RPMI8226 (cell line): ENCODE measurements at places on chromosomes 6 and 20.

DNA sequence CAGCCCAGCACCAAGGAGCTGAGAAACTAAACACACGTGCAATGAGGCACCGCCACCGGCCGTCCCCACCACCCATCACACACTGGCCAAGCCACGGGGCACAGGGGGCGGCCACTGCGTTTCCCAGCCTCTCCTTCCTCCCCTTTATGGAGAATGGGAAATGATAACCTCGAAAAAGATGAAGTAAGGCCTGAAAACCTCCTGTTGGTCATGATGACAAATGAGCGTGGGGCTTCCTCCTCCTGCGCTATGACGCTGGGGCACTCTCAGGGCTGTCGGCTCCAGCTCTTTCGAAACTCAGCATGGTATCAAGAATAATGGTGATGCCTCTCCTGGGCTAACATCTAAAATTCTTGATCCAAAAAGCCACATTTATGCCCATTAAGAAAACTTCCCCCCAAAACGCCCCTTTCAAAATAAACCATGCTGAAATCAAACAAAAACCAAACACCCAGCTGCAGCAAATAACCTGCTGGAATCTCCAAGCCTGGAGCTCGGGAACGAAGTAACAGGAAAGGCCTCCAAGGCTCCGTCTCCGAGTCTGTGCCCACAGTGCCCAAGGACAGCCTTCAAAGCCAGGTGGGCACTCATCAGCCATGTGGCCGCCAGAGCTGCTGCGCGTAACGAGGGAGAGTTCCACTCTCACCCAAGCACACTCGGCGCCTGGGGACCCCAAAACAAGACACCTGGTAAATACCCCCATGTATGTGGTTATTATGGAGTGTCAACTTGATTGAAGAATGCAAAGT is 50.0 kb downstream of the TAF4 start:
- no peak for DNase-seq

- DNase-seq, result no peak
Observed at GRCh38 chr6:35017411-35018181, 123.5 kb downstream of the TCP11 start.

- no peak for DNase-seq
Observed at GRCh38 chr6:2125158-2125557, 120.2 kb downstream of the GMDS start.

DNA sequence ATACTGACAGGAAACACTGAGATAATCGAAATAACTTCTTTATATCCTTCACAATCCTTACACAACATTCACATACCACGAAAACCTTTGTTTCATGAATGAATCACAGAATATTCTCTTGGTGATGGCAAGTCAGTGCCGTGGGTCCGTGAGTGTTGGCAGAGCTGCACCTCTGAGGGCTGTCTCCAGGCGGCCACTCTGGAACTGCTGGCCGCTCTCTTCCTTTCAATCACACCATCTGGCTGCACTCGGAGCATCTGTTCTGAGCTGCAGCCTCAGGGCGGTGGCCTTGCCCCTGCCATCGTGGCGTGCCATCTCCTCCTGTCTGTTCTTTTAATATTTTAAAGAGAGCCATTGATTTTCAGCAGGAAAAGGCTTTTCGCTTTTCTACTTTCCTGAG is 129.4 kb upstream of the AFDN start:
- DNase-seq, result no peak

GRCh38 chr20:44019638-44020335 is 105.1 kb downstream of the TOX2 start:
- DNase-seq, result no peak

DNA sequence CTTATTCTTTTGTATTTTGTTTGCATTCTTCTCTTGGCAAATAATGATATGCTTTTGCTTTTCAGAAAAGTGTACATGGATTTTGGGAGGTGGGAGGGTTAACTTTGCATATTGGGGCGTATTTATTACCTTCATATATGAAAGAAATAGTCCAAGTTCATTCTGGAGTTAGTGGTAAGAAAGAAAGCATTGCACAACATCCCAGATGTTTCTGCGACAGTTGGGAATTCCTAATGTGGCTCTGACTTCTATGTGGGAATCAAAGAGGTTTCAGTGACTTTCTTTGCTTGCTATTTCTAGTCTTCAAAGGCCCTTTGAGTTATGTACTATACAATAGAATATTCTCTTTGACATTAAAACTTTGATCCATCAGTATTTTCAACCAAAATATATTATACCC is 78.1 kb downstream of the MMUT start:
- DNase-seq, result no peak

- no peak for DNase-seq
Observed at GRCh38 chr6:64983089-64983488, 723.9 kb downstream of the EYS start.

DNA sequence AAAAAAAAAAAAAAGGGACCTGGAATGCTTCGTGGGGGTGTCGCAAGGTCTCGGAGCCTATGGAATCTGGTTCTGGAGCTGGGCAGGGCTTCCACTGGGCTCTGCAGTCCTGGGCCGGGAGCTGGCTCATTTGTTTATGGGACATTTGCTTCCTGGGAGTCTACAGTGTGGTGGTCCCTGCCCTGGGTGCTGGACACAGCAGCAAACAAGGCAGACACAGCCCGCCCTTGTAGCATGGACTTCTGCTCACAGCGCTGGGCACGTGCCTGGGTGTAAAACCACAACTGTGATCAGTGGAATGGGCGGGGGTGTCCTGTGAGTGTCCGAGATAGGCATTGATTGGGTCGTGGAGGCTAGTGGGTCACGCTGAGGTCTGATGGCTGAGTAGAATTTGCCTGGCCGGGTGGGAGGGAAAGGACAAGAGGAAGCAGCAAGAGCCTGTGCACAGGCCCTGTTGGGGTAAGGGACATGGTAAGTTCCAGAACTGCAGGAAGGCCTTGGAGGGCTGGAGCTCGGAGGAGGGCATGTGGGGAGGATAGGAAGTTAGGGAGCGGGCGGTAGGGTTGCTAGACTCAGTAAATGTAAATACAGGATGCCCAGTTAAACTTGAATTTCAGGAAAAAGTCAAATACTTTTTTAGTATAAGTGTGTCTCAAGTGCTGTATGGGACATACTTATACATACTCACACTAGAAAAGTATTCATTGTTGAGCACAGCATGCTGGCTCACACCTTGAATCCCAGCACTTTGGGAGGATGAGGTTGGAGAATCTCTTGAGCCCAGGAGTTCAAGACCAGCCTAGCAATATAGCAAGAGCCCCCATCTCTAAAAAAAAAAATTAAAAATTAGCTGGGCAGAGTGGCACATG is 61.3 kb upstream of the PMEPA1 start:
- DNase-seq, result no peak

- DNase-seq, result no peak
Observed at GRCh38 chr20:31581391-31581790, 23.7 kb upstream of the ID1 start.

DNA sequence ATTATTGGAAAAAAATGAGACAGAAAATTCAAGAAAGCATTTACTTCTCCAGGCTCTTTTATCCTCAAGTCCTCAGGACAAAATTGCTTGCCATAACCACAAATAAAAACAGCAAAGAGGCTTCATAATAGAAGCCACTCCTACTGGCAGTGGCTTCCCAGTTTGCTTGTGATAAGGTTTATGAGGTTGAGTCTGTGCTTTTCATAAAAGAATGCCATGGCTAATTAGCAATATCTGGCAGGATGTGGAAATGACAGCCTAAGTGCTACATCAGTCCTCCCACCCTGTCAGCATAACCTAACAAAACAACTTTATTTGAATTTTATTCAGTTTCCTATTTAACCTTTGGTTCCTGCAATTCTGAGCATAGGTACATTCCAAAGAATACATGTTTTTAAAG is 80.9 kb upstream of the HTR1E start:
- DNase-seq, result no peak

GRCh38 chr6:108728826-108729225 is 119.4 kb upstream of the ARMC2 start:
- DNase-seq, result no peak
